ENCODE measurements at places on chromosomes 4 and X.

- DNase-seq = no peak
Observed at GRCh38 chr4:2741626-2742025, 14.5 kb downstream of the TNIP2 start.

- DNase-seq = no peak
Observed at GRCh38 chr4:26912810-26913209, 52.2 kb downstream of the STIM2 start.

GRCh38 chr4:80078346-80079092 lies 5.5 kb upstream of the ANTXR2 start:
- no peak for DNase-seq

DNA sequence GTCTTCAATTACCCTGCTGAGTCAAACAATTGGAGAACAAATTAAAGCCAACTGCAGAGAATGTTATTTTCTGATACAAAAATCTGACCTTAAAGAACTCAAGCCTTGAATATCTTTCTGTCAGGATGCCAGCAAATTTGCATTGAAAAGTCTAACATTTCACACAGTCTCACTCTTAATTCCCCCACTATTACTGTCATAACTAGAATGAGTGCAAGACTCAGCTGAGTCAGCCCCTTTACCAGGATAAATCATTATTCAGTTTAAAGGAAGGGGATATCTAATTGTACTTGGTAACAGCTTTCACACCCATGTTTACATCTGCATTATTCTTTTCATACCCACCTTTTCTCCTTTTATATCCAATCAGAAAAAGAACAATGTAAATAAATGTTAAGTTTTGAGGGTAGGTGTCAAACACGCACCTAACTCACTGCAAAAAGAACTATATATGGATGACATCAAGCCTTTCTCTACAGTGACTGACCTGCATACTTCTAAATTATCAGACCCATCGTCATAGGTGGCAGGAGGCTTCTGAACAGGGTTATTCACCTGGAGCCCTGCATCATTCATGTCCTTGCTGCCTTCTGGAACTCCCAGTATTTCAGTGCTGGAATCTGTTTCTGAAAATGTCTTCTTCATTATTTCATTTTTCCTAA lies 117.4 kb downstream of the TMA16 start:
- DNase-seq = no peak

DNA sequence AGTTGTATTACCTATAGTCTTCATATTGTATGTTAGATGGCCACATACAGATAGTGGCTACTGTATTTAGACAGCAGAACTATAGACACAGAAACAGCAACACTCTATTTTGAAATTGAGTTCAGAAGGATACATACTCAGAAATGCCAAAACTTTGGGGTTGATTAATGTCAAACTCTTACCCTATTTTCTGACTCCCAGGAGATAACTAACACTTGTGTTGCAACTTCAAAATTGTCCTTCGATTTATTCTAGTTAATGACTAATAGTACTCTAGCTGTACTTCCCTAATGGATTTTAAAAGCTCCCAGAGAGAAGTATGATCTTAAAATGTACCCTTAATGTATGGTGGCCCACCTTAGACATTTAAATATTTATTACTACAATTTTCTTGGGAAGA lies 229.9 kb upstream of the UGT8 start:
- DNase-seq = no peak

DNA sequence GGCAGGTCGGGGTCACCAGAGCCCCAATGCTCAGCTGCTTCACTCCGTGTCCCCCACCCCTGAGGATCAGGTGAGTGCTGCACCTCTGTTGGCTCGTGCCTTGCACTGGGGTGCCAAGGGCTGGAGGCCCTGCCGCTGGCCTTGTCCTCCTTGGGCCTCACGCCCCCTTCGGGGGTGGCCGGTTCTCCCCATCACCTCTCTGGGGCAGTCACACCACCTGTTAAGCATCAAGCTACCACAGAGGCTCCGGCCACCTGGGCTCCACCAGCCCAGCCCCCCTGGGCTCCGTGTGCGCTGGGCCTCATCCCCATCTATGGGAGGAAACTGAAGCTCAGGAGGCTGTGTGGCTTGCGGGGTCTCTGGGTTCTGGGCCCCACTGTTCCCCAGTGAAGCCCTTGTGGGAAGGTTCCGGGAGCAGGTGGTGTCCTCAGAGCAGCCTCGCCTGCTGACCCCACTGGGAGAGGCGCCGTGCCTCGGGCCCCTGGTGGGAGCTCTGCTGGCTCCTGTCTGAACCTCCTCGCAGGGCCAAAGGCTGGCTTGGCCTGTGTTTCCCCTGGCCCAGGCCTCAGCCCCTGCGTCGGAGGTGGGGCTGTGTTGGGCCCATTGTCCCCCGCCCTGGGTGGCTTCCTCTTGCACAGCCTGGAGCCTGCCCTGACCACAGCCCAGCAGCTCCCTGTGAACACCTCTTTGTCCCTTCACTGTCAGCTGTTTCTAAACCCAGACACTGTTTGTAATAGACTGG lies 30.8 kb downstream of the DOK7 start:
- DNase-seq = no peak

GRCh38 chr4:41358647-41359421 lies 102.1 kb downstream of the UCHL1 start:
- no peak for DNase-seq

GRCh38 chrX:97563531-97564133 lies 679.9 kb downstream of the RPA4 start:
- DNase-seq = peak; percentile 73

GRCh38 chr4:186844059-186844681 lies 120.5 kb upstream of the FAT1 start:
- DNase-seq = peak; percentile 61

DNA sequence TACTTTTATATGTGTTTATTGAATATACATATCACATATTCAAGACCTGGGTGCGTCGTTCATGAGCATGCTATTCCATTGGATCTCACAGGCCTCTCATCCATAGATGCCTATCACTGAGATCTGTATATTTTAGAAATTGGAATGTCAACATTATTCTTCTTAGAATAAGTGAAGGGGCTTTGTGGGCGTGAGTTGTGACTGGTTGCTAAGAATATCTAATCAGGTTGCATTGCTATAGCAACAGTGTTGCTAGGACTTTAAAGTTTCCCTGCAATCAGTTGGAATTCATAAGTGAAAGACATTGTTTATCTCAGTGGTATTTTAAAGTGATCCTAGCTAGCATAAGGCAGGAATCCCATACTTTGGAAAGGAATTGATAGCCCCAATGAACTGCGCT lies 36.7 kb upstream of the ANK2 start:
- DNase-seq = peak; percentile 41

DNA sequence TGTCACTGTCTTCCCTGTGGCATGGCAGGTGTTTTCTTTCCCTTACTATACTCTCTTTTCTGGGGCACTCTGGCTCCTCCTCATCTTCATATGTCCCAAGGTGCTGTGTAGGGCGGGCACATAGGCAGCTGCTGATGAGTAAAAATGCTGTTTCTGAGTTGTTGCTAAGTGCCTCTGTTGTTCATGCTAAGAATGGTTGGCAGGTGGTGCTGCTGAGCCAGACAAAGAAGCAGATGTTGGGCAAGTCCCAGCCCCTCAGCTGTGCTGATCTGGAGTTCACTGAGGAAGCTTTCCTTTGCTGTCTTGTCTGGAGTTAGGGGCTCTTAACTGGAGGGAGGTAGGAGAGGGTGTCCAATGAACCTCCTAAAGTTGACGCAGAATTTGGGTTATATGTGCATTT lies 40.6 kb downstream of the HADH start:
- DNase-seq = peak; percentile 77

GRCh38 chr4:89482926-89483595 lies 175.5 kb upstream of the GPRIN3 start:
- DNase-seq = peak; percentile 19

DNA sequence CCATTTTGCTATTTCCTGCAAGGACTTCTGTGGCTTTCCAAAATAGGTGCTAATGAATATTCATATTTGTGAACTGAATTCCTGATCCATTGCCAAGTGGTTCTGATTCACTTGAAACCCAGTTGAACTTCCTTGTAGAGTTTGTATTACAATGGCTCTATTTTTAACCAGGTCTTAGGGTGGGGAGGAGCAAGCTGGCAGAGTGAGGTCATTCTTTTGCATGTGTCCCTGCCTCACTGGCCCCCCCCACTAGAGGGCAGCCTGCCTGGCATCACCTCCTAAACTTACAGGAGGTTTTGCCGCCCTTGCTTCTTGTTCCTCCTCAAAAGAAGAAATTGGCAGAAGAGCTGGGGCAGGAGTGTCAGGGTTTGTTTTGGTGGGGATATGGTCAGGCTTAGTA lies 10.5 kb downstream of the PTTG2 start:
- DNase-seq = peak; percentile 43

- DNase-seq = no peak
Observed at GRCh38 chrX:153650959-153651358, 4.0 kb downstream of the DUSP9 start.

DNA sequence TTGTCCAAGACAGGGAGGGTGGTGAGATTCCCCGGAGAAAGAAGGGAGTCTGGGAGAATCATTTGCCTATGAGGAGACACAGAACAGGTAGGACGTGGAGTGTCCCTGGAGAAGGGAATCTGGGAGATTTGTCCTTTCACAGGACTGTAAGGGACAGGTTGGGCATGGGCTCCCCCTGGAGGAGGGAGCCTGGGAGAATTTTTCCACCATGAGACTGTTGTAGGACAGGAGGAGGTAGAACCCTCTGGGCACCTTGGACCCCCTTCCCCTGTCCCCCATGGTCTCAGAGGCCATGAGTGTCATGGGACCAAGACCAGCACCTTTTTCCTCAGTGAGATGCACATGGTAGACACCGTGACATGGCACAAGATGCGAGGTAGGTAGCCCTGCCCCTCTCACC lies 2.8 kb downstream of the PORCN start:
- DNase-seq = no peak

DNA sequence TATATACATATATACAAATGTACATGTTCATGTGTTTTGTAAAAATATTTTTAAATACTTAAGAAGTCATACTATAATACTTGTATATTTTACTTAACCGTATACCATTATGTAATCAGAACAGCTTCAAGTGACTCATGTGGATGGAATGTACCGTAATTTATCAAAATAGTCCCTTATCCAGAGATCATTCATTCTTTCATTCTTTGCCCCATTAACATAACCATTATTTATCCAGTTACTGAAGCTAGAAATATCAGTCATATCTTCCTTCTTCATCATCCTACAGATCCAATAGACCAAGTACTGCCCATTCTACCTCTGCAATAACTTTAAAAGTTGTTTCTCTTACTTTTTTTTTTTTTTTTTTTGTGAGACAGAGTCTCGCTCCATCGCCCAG lies 164.2 kb downstream of the MAB21L2 start:
- peak; percentile 57 for DNase-seq

DNA sequence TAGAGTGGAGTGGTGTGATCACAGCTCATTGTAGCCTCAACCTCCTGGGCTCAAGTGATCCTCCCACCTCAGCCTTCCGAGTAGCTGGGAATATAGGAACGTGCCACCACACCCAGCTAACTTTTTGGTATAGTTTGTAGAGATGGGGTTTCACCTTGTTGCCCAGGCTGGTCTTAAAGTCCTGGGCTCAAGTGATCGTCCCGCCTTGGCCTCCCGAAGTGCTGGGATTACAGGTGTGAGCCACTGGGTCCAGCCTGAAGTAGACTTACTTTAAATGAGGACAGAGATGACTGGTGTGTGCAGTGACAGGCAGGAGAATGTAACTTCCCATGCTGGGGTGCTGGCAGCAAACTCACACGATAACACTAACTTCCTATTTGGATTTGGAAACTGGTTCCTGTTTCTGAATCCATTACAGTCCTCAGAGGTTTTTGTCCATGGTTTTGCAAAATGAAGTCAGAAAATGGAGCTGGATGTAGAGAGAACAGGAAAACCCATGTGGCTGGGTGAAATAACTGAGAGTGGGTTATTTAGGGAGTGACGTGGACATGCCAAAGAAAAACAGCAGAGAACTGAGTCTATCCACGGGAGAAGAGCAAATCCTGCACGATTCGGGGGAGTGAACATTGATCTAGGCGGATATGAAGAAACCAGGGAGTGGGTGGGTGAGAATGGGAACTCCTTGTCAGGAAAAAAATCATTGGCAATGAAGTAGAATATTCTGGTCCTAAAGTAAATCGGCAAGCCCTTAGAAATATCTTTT lies 95.6 kb downstream of the GATB start:
- DNase-seq = no peak

DNA sequence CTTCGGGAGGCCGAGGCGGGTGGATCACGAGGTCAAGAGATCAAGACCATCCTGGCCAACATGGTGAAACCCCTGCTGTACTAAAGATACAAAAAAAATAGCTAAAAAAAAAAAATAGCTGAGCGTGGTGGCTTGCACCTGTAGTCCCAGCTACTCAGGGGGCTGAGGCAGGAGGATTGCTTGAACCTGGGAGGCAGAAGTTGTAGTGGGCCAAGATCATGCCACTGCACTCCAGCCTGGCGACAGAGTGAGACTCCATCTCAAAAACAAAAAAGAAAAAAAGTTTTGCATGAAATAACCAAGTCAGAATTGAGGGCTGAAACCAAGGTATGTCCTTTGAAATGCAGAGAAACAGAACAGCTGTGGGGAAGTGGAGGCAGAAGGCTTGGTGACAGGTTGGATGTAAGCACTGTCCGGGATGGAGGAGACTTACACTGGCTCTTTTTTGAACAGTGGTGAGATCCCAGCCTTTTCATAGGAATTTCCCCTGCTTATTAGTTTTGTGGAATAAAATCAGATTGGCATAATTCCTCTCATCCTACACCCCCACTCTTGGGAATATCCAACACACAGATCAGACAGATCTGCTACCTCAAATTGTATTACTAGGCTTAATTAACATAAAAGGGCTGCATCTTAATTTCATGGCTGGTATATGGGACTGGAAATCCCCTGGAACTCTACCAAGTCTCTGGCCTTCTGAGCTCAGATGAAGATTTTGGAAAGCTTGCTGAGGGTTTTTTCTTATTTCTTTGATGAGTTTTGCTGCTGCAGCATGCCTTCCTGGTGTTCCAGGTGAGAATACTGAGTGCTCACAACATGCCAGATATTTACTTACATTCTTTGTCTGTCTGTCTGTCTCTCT lies 18.8 kb upstream of the C4orf36 start:
- no peak for DNase-seq

- no peak for DNase-seq
Observed at GRCh38 chrX:15376956-15377355, 7.3 kb downstream of the VEGFD start.
